GF-D8 (cell line): ENCODE measurements at places on chromosomes 12 and 14.

- DNase-seq, result peak; percentile 58
Observed at GRCh38 chr12:121789233-121789781, 4.2 kb downstream of the RHOF start.

DNA sequence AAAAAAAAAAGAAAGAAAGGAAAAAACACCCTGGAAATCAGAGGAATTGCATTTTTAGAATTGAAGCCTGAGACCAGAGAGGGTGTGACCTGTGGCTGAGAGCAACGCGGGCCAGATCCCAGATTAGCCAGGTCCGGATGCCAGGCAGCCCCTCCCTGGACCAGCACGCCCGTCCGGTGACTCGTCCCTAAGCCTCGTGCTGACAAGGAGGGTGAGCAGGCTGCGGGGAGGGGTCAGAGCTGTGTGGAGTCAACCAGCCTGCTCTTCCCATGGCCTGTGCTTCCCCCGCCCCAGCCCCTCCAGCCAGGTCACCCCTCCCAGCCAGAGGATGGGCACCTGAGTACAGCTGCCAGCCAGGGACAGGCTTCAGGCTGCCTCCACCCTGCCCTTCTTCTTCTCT lies 4.2 kb upstream of the KLC1 start:
- no peak for DNase-seq

GRCh38 chr14:65210822-65211182 lies 108.5 kb upstream of the MAX start:
- DNase-seq, result no peak

DNA sequence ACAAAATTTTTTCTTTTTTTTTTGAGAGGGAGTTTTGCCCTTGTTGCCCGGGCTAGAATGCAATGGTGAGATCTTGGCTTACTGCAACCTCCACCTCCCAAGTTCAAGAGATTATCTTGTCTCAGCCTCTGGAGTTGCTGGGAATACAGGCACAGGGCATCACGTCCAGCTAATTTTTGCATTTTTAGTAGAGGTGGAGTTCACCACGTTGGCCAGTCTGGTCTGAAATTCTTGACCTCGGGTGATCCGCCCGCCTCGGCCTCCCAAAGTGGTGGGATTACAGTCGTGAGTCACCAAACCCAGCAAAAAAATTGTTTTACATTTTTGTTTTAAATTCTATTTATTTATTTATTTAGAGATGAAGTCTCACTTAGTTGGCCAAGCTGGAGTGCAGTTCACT lies 4.7 kb upstream of the SLC2A14 start:
- no peak for DNase-seq

GRCh38 chr12:47768323-47768811 lies 4.7 kb upstream of the SLC48A1 start:
- DNase-seq, result no peak

GRCh38 chr14:102750376-102750775 lies 26.9 kb upstream of the TRAF3 start:
- DNase-seq, result no peak

DNA sequence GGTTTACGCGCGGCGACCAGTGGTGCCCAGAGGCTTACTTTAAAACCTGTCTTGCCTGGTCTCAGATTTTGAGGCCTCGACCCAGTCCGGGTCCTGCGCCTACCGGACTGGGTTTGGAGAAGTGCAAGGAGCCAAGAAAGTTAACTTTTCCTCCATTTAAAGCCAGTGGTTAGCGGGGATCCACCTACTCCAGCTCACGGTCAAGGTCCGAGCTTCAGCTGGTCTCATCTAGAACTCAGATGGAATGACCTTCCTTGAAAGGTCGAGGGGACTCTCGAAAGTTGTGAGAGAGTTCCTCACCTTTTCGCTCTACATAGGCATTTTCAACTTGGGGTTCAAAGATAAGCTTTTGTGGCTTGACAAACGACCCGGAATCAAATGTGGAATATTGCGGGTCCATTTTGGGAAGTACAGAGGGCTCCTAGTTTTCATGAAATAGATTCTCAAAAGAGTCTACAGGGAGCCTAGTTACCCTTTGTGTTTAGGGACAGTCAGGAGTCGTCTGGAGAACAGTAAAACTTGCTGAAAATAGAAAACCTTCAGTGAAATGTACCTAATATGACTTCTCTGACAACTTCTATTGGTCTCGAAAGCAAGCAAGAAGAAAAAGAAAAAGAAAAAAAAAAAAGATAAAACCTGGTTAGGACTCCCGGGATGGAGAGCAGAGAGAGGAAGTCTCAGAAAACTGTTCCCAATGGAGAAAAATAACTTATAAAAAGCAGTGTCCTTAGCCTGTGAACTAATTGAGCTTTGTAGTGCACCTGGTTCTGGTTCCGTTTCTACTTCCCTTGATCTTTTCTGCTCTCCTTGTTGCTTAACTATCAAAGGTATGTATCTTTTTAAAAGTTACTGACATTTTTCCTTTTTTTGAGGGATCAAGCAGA lies 1.4 kb downstream of the KCNMB4 start:
- DNase-seq, result no peak

DNA sequence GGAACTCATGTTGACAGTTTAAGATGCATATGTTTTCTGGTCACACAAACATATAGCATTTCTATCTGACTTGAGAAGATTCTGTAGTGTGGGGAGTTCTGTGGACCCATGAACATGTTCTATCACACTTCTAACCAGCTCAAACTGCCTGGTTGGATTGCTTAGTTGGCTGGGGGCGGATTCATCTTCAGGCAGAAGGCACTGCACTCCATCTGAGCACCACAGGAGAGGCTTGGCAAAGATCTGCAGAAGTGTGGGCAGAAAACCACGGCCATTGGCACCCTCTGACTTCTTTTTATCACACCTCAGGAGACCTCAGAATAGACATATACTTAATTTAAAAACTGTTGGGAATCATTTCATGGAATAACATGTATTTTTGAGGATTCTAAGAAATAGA lies 68.5 kb downstream of the LIN7A start:
- DNase-seq, result no peak

- DNase-seq, result peak; percentile 60
Observed at GRCh38 chr12:96211988-96212387, 17.8 kb downstream of the ELK3 start.

DNA sequence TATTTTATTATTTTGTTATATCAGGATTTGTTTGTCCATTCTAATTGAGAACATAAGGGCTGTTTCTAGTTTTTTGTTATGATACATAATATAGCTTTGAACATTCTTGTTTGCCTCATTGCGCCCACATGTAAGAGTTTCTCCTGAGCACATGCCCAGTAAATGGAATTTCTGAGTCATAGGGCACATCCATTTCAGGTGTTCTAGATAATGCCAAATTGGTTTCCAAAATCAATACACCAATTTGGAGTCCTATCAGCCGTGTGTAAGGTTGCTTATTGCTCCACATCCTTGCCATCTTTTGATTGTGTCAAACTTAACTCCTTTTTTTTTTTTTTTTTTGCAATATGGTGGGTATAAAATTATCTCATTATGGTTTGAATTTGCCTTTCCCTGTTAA lies 97.9 kb upstream of the RESF1 start:
- DNase-seq, result no peak

DNA sequence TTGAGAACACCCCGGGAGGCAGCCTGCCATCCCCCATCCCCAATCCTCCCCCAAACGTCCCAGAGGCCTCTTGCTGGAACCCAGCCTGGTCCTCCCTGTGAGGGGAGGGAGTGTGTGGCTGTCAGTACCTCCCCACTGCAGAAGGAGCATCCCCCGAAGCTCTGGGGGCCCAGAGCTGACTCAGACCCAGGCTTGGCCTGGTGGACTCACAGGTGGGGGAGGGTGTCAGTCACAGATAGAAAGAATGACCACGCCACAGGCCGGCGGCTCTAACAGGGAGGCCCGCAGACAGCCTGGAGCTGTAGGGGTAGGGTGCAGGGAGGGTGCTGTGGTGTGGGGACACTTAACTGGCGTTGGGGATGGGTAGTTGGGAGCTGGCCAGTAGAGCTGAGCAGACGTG lies 5.3 kb downstream of the HHIPL1 start:
- no peak for DNase-seq

GRCh38 chr14:49497267-49497666 lies 88.9 kb downstream of the RPS29 start:
- DNase-seq, result no peak

GRCh38 chr14:101588990-101589389 lies 27.7 kb downstream of the DIO3 start:
- no peak for DNase-seq

GRCh38 chr12:13124656-13125505 lies 21.4 kb upstream of the GSG1 start:
- no peak for DNase-seq

DNA sequence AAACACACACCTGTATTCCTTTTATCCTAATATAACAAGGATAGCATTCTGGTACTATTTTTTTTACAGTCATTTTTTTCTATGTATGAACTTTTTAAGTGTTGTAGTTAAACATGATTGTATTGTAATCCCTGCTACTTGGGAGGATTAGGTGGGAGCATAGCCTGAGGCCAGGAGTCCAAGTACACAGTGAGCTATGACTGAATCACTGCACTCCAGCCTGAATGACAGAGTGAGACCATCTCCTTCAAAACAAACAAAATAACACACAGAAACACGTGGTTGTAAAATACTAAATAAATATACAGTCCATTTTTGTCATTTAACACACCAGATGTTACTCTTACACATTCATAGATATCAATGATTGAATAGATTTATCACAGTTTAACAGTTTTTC lies 56.9 kb downstream of the MAP4K5 start:
- no peak for DNase-seq

DNA sequence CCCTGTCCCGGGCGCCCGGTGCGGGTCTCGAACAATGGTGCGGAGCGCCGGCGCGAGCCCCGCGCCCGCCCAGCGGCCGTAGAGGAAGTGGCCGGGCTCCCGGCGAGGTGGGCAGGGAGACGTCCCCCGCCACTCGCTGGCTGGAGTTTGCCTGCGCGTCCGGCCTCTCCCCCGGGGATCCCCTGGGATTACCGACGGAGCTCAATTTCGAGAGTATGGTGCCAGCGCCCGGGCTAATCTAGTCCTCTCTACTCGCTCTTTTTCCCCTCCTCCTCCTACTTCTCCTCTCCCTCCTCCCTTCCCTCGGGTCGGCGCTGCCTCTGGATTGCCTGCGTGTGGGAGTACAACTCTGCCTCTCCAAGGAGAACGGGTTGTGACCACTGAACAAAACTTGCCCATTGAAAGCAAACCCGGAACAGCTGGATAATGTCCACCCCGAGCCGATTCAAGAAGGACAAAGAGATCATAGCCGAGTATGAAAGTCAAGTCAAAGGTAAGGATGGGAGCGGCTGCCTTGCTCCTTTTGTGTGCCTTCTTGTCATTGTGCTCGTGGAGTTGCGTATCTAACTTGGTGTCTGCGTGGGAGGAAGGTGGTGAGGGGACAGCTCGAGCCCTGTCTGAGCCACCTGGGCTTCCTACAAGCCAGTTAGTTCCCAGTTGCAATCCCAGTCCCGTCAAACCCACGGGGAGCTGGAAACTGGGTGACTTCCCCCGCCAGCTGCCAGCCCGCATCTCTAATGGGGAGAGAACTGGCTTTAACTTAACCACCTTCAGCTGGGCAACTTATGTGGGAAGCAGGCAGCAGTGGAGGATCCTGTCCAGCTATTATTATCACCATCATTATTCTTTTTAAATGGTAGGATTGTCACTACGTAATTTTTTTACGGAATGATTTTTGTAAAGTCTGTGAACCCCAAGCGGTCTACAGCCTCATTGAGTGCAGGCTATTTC lies at the start of gene SRGAP1:
TSS of gene SRGAP1 (plus strand) at position 310 of the 951 bp plus-strand sequence. CDS start at position 427, 117 bp downstream.
- DNase-seq, result no peak

- DNase-seq, result no peak
Observed at GRCh38 chr12:62618930-62619329, 152.3 kb downstream of the MON2 start.

GRCh38 chr12:29769162-29769858 lies 14.4 kb downstream of the TMTC1 start:
- DNase-seq, result no peak

DNA sequence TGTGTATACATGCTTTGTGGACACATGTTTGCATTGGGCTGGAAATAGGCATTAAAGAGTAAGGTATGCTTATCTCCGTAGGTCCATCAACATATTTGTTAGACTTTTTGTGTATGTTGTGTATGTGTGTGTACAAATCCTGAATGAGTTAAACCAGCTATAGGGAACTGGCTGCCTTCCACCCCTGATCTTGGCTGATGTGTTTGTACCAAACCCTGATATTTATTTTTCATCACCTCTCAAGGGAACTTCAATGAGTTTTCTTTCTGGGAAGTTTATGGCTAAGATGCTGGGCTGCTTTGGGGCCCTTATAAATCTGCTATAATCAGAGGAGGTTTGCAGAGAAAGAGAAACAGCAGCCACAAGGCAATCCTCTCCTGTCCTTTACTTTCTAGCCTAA lies 37.1 kb upstream of the CISTR start:
- no peak for DNase-seq

DNA sequence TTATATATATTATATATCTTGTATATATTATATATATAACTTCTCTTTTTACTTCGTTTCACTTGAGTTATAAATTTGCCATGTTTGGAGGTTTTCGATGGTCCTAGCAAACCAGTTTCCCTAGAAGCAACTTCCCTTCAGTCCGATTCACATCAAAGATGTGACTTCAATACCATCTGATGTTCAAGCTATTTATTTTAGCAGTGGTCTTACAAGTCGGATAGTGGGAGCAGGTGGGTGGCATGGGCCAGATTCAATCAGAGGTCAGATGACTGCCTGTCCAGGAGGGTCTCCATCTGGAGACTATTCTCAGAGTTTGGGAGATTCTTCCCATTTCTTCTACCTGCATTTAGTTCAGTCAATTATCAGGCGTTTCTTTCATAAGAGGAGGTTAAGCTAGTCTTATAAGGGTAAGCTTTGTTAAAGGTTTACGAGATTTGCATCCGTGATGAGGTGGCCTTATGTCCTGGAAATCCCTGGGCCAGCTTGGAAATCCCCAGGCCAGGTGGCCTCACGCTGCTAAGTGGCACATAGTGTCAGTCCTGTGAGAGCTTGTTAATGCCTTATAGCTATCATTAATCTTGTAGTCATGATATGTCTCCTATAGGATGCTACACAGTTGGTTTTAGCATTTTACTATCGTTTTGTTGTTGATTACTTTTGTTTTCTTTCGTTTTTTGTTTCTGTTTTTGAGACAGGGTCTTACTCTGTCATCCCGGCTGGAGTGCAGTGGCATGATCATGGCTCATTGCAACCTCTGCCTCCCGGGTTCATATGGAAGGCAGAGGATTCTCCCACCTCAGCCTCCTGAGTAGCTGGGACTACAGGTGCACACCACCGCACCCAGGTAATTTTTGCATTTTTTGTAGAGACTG lies 145.8 kb downstream of the BICD1 start:
- DNase-seq, result no peak

GRCh38 chr14:60506010-60506409 lies 2.9 kb upstream of the SIX6 start:
- DNase-seq, result no peak

- no peak for DNase-seq
Observed at GRCh38 chr12:51156245-51156765, 16.6 kb downstream of the TFCP2 start.

DNA sequence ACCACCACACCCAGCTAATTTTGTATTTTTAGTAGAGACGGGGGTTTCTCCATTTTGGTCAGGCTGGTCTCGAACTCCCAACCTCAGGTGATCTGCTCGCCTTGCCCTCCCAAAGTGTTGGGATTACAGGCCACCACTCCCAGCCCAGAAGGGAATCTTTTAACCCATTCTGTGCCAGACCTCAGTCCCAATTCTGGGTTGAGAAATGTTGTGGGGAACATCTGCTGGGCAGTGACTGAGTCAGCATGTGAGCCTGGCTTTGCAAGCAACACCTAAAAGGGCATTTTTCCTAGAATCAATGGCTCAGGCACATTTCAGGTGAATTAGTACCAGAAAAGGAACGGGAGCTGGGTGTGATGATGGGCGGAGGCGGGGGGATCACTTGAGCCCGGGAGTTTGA lies 7.6 kb upstream of the SPATS2 start:
- DNase-seq, result no peak
